ENCODE measurements at places on chromosomes 2 and 18.

- peak; percentile 69 for DNase-seq
Measured at GRCh38 chr2:237205043-237205541, 119.4 kb downstream of the COPS8 start.

DNA sequence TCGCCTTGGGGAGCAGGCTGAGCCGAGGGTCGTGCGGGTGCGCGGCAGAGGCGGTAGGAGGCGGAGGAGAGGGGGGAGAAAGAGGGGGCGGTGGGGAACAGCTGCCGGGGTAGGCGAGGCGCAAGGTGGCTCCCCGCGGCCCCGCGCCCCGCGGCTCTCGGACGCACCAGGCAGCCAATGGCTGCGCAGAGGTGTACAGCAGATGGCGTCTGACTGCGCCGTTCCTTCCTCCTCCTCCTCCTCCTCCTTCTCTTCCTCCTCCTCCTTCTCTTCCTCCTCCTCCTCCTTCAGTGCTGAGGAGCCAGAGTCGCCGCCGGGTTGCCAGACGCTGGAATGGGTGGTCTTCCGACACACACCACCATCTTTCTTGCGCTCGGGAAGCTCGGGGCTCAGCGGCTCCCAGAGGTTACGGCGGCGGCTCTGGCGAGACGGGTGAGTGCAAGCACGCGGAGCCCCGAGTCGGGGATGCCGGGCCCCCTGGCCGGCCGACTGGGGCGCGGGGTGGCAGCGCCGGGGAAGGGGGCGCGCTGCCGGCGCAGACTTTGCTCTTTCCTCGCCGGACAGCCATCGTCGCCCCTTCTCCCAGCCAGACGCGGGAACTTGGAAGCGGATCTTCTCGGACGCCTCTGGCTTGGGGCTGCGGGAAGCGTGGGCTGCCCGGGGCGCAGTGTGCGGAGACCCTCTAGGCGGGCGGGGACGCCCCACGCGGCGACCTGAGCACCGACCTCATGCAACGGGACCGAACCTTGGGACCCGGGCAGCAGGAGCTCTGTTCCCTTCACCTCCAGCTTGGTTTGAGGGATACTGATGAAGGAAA, at the start of gene THSD7B:
Gene THSD7B, plus strand, starts transcription at position 290 of the 817 bp plus-strand sequence. CDS start 116,634 bp downstream, outside the sequence.
- DNase-seq = no peak

DNA sequence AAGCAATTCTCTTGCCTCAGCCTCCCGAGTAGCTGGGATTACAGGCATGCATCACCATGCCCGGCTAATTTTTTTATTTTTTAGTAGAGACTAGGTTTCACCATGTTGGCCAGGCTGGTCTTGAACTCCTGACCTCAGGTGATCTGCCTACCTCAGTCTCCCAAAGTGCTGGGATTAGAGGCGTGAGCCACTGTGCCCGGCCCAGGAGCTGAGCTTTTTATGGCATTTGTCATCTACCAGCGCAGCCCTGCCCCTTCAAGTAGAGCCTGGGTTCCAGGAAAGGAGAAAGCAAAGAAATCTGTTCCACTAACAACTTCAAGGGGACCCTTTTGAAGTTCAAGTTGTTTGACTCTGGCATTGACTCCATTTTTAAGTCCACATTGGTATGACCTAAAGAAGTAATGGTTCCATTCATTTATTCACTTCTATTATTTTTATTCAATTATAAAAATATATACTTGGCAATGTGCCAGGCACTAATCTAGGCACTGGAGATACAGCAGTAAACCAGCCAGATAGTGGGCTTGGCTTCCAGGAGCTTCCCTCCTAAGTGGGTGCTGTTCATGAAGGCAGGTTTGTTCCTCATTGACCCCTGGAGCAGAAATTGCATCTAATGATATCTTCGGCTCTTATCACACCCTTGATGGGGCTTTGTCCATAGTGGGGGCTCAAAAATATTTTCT, 8.0 kb upstream of the SFTPB start:
- DNase-seq = no peak

GRCh38 chr18:56593906-56594305, 44.5 kb downstream of the TXNL1 start:
- DNase-seq = peak; percentile 18

GRCh38 chr2:21135585-21135984, 11.8 kb downstream of the TDRD15 start:
- DNase-seq = no peak

- DNase-seq = peak; percentile 90
Measured at GRCh38 chr18:43780782-43781340, 503.6 kb upstream of the SYT4 start.

- DNase-seq = no peak
Measured at GRCh38 chr2:46584134-46584848, 104.9 kb downstream of the TMEM247 start.

- DNase-seq = peak; percentile 3
Measured at GRCh38 chr2:155842103-155842502, 490.4 kb downstream of the NR4A2 start.

DNA sequence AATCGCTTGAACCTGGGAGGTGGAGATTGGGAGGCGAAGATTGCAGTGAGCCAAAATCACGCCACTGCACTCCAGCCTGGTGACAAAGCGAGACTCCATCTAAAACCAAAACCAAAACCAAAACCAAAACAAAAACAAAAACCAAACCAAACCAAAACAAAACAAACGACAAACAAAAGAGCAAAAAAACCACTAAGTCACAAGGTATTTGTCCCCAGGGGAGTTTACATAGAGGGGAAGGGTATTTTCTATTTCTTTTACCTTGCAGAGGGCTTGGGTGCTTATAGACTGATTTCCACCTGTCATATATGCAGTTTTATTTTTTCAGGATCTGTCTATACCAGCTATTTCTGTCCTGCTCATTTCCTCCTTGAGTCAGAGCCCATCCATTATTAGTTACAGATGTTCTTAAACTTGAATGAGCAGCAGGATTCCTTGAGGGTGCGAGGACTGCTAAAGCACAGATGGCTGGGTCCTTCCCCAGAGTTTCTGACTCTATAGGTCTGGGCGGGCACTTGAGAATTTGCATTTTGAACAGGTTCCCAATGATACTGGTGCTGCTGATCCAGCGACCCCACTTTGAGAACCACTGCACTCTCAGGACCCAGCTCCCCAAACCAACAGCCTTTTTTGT, 102.2 kb upstream of the UXS1 start:
- DNase-seq = peak; percentile 57

DNA sequence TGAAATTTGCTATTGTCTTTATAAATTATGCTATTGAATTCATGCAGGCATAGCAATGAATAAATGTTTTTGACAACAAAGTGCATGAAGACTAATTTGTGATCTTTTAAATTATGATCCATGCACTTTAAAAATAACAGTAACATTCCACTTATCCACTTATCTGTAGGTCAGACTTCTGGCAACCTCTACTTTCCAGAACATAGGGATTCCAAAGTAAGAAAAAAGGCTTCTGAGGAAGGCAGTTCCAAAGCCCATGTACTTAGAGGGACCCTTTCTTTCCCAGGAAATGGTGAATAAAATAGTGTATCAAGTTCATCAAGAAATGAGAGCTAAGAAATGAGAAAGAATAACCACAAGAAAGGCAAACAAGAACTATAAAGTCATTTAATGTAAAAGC, 58.3 kb downstream of the VIL1 start:
- no peak for DNase-seq

- DNase-seq = no peak
Measured at GRCh38 chr2:2762913-2763312, 431.8 kb upstream of the MYT1L start.

DNA sequence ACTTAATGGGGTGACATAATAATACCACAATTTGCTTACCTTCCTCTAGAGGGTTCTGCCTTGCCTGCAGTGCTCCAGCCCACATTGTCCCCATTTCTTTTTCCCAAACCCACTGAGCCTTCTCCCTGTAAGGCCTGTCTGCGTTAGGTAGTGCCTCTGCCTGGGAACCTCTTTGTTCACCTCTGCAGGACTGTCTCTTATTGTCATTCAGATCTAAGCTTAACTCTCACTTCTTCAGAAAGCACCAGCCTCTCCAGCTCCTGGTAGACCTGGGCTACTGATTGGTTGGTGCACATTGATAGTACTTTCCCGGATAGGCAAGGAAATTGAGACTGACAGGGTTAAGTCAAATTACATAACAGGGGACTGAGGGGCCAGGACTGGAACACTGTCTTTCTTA, 49.1 kb downstream of the CCDC85A start:
- DNase-seq = no peak

- DNase-seq = no peak
Measured at GRCh38 chr2:205814039-205814364, 131.7 kb downstream of the NRP2 start.

- DNase-seq = peak; percentile 71
Measured at GRCh38 chr2:225274751-225275150, 124.8 kb upstream of the NYAP2 start.

GRCh38 chr2:118850168-118850900, 2.9 kb upstream of the EN1 start:
- peak; percentile 65 for DNase-seq

DNA sequence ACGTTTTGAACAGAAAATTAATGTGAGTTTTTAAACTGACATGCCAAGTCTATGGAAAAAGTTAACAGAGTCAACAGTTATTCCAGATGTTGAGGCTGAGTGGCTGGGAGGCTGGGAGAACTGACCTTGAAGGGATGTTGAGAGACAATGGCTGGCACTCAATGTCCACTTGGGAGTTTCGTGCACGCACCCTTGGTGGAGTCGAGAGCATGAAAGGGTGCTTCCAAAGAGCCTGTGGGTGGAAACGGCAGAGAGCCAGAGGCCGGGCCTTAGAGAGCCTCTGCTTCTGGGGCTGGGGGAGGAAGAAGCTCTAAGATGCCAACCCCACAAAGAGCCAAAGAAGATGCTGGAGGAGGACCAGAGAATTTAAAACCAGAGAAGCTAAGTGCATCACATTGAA, 63.4 kb upstream of the L3MBTL4 start:
- no peak for DNase-seq
